ENCODE measurements at places on chromosomes 11 and 22.

DNA sequence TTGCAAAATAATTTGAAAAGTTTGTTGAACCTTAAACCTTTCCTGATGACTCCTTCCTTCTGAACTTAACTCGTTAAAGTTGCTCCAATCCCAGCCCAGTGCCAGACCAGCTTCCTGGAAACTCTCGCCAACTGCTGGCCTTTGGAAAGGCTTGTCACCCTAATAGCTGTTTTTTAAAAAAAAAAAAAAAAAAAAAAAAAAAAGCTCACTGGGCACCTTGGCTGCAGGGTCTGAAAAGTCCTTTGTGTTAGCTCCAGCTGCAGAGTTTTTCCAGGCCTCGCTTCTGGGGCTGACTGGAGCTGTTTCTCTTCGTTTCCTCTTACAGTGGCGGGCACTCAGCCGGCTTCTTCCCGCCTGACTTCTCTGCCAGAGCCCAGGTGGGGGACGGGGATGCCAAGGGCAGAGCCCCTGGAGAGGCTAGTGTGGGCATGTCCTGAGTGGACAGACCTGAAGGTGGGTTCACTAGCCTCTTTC lies 25.1 kb downstream of the KCNQ1OT1 start:
- DNase-seq: no peak

GRCh38 chr11:131754671-131755070 lies 384.3 kb downstream of the NTM start:
- DNase-seq: peak; percentile 35

- no peak for DNase-seq
These were observed 92.2 kb upstream of the TOP3B start for GRCh38 chr22:22074634-22075381.

GRCh38 chr11:45832811-45833441 lies 14.3 kb upstream of the CRY2 start:
- no peak for DNase-seq

DNA sequence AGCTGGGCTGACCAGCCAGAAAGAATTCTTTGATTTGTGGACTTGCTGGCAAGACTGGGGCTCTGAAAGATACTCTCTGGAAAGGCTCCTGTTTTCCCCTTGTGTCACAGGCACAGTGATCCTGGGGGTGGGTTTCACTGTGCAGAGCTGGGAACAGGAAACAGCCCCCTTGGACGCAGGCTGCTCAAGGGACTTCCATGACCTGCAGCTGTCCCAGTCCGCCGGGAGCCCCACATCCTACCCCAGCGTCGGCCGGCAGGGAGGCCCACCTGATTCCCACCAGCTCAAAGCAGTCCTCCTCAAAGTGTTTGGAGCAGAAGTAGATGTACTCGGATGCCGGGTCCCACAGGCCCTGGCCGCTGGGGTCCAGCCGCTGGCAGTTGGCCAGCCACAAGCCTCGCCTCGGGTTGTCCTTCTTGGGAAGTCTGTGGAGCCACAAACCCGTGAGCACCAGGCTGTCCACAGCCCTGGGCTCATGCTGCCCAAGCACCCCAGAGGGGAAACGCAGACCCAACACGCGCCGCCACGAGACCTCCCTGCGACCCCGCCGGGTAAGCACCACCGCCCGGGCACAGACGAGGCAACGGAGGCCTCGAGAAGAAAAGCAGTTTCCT lies 824 bp downstream of the THAP7 start:
- no peak for DNase-seq

- DNase-seq: no peak
These were observed 28.3 kb upstream of the TP53I11 start for GRCh38 chr11:44978961-44979331.

DNA sequence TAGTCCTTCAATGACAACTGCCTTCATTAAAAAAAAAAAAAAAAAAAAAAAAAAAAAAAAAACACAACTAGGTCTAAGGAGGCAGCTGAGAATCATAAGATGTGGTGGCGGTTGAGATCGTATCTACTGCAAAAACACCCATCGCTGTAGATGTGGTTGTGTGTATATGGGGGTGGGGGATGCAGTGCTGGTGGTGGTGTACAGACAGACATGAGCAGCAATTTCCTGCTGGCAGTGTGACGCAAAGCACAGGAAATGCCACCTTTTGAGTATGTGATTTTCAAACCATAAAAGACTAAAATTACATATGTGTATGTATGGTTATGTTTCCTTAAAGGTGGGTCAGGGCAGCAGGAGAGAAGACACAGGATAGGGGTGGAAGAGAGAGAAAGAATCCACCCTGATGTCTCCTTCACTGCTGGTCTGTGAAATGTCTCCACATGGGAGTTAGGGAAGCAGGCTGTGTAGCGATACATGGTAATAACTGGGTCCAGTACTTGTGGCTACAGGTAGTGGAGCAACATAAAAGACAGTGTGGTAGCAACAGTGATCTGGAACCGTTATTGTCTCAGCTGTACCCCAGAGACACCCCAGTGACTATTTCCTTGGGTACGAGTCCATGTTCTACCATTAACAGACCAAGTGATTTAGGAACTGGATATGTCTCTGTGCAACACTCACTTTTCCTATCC lies 57.9 kb downstream of the SYTL2 start:
- DNase-seq: no peak

DNA sequence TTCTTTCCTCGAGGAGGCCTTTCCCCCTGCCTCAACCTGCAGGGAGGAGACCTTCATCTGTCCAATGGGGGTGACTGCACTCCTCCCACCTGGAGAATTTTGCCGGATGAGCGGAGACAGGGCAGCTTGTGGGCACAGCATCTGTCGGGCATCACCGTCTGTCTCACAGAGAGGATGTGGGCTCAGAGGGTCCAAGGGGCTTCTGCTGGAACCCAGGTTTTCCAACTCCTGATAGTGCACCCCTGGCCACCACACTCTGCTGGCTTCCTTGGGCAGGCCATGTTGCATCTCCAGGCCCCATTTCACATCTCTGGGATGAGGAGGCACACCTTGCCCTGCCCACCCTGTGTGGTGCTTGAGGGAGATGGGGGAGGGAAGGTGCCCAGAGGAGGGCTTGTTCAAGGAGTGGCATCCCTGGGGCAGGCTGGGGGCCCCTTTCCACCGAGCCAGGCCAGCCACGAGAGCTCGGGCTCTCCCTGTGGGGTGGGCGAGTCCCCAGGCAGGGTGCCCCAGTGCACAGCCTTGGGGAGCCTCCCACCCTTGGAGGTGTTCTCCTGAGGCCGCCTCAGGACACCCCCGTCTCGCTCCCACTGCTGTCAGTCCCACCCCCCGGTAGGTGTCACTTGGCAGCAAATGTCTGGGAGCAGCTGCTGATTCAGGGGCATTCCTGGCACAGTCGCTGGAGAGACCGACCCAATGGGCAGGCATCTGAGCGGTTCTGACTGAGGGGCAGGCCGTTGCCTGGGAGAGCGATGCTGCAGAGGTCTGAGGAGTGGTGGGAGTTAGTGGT lies 84.2 kb downstream of the MORC2 start:
- DNase-seq: no peak

DNA sequence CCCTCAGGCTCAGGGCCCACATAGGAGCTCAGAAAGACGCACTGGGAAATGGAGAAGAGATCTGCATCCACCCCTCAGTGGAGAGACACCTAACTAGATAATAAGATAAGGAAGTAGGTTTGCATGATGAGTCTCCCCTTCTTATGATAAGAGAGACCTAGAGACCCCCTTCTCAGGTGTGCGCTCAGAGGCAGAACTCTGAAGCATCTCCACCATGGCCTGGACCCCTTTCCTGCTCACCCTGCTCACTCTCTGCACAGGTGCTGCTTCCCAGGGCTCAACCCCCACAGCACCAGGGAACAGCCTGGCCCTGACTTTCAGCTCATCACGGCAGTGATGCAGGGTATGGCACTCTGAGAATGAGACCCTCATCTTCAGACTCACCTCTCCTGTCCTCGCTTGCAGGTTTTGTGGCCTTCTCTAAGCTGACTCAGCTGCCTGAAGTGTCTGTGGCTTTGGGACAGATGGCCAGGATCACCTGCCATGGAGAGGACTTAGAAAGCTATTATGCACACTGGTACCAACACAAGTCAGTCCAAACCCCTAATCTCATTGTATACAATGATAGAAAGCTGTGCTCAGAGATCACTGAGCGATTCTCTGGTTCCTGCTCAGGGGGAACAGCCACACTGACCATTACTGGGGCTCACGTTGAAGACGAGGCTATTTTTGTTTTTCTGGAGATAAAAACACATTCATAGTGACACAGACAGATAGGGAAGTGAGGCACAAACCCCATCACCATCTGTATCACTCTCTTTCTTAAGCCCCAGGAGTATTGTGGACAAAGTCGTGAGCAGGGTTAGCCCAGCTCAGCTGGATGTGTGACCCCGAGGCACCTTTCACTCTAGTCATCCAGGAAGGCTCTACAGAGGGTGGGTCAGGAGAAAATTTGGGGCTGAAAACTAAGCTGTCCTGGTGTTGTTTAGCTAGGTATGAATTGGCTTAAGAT lies 29.7 kb upstream of the IGLL5 start:
- no peak for DNase-seq

DNA sequence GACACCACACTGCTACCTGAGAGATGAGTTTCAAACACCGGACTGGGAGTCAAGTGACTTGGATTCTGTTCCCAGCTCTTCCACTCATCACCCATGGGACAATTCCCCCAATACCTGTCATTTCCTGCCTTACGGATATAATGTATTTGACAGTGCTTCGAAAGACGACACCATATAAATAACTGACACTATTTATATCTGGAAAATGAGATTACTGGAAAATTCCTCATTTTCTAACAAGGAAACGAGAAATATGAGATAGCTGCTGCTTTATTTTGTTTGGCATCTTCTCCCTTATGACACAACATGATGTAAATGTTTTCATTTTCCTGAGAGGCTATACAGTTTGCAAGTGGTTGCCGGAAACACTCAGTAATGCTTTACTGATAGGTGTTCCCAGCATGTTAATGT lies 8.6 kb downstream of the HSCB start:
- peak; percentile 87 for DNase-seq

DNA sequence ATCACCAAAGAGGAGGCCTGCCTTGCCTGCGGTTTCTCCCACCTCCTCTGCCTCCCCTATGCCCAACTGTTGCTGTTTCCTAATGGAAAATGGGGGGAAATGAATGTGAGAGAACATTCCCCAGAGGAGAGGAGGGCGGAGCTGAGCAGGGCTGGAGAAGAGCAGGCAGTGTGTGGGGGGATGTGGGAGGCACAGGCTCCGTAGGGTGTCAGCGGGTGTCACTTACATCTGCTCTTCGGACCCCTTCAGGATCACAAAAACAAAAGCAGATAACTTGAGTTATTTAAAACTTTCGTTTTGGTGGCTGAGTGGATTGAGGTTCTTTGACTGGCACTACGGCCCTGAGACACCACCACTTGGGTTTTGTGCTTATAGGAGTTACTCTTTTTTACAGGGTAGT lies 93.8 kb downstream of the CEP164 start:
- no peak for DNase-seq

DNA sequence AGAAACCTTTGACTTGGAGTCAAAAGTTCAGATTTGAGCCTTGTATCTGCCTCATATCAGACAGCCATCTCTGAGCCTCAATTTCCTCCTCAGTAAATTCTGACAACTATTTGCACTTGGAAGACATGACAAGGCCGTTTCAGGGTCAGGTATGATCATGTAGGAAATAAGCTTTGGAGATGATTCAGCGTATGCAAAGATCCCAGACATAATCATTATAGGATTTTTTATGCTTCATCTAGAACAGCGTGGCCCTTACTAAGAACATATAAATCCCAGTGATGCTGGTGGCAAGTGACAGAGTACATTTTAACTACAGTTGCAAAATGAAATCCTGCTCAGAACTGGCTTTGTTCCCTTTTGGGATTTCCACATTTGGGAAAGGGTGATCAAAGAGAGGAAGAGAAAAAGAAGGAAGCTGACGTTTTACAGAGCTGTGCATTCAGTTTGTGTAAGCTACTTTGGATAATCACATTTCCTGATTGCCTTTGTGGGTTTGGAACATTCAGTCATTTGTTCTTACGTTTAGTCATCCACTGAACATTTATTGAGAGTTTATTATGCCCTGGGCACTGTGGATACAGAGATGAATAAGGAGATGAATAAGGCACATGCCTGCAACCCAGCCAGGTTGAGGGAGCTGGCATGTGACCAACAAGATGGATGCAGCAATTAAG lies 81.9 kb upstream of the HEPHL1 start:
- no peak for DNase-seq

DNA sequence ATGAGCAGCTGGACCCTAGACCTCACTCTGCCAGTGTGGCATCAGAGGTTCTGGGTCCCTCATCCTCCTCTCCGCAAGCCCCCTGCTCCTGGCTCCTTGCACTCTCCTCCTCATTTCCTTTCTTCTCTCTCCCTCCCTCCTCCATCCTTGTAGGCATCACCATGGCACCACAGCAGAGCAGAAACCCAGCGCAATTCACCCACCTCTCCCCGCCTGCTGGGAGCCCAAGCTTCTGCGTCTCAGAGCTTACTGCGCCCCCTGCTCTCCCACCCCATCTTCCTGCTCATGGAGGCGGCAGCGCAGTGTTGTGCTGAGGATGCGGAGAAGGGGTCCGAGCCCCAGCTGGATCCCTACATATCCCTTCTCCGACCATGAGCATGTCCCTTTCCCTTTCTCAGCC lies 1.7 kb downstream of the CHRM1 start:
- DNase-seq: no peak

DNA sequence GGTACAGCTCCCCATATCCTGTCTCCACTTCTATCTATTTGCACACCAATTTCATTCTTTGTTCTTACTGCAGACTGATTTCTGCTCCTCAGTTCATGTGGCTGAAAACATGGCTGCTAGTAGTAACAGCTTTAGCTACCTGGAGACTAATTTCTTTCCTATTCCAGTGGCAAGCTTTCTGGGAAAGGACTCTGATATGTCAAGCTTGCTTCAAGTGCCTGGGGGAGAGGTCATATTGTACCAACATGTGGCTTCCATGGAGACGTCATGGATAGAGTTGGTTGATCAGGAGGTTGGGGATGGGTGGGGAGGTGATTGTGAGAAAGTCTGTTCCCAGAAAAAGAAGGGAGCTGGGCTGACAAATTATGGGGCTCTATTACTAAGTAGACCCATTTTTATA lies 44.9 kb downstream of the ADM start:
- DNase-seq: no peak

Measured in pulmonary artery endothelial cell (primary cell).